Fibroblast of skin of right quadriceps (primary cell): ENCODE measurements at places on chromosomes 1 and 21.

GRCh38 chr1:208002078-208002477 is 91.2 kb upstream of the CD34 start:
- no peak for DNase-seq

- peak; percentile 95 for DNase-seq
These were observed at the start of gene THEM4 for GRCh38 chr1:151909167-151910149. THEM4 (minus strand) TSS chr1:151909511; CDS start chr1:151909458, 53 bp downstream.

DNA sequence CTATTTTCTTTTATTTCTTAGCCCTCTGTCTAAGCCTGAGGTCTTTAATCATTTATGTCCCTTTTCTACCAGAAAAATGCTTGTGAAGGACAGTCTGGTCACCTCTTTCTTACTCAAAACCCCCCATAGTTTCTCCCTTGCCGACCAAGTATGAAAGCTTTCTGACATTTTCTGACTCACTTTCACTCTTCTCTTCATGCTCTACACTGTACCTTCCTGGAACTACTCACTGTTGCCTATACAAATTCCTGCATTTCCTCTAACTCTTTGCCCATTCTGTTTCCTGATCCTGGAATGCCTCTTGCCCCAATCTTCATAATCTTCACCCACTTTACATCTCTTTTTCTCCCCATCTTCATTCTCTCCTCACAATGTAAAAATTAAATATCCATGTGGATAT is 380.0 kb downstream of the HHIPL2 start:
- peak; percentile 5 for DNase-seq

- DNase-seq: no peak
These were observed 1.3 kb downstream of the INAVA start for GRCh38 chr1:200895801-200896530.

GRCh38 chr1:1788646-1789431 is 10.6 kb upstream of the NADK start:
- no peak for DNase-seq

DNA sequence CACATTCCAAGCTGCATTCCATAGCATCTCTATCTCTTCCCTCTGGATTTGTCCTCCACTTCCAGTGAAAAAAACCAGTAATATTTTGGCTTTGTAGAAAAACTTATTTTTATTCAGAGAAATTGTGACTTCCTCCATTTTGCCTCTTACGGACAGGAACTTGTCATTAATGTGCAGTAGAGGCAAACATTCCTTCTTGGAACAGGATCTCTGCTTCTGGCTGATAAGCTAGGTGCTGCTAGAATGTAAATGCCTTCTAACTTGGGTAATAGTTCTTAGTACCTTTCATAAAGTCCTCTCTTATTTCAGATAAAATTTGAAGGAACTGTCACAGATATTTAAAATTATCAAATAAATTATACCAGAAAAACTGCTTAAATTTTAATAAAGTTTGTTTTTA is 707.8 kb downstream of the USP25 start:
- DNase-seq: no peak
